Forelimb muscle (tissue), 1 donor: ENCODE measurements at places on chromosomes 2 and 18. TPM values are rescaled to one million over a fixed set of nuclear protein-coding genes. Genes with fewer than 3 reads are reported as not detected.

- DNase-seq: no peak
Observed at GRCh38 chr2:238493880-238494572, 67.3 kb downstream of the ASB1 start.

SCN2A gene
- 0.05 TPM for polyA plus RNA-seq

- DNase-seq: no peak
Observed at GRCh38 chr2:45769854-45770576, 118.5 kb downstream of the PRKCE start.

INHBB gene
- 0.89 TPM for polyA plus RNA-seq

LAMA1 gene
- polyA plus RNA-seq: 1.8 TPM

- no peak for DNase-seq
Observed at GRCh38 chr2:160096409-160096808, 34.0 kb upstream of the PLA2R1 start.

FZD7 gene
- 24.4 TPM for polyA plus RNA-seq

FANCL gene
- 23.8 TPM for polyA plus RNA-seq

- DNase-seq: no peak
Observed at GRCh38 chr18:59353079-59353680, 5.9 kb downstream of the LMAN1 start.

CFAP65 gene
- not detected for polyA plus RNA-seq

TSPYL6 gene
- polyA plus RNA-seq: 0.10 TPM

- no peak for DNase-seq
Observed at GRCh38 chr18:5756823-5757222, 138.5 kb downstream of the TMEM200C start.

GRCh38 chr18:55250768-55251173, 291.5 kb upstream of the CCDC68 start:
- no peak for DNase-seq

- no peak for DNase-seq
Observed at GRCh38 chr18:80108121-80108536, 933 bp upstream of the ADNP2 start.

DNA sequence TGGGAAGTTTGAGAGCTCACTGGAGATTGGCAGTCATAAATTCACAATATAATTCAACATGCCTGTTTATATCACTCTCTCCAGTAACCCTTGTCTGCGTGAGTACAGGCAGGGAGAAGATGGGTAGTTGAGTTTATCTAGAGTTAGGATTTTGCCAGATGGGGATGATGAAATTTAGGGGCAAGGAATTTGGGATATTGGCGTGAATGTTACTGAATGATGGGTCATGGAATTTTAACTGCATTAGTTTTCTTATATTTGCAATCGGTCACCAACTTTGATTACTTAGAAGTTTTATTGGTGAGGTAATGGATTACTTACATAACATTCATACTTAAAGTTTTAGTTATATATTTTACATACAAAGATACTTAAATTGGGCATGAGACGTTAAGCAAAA, 35.1 kb downstream of the SANBR start:
- no peak for DNase-seq

BMPR2 gene
- polyA plus RNA-seq: 30.6 TPM

DNA sequence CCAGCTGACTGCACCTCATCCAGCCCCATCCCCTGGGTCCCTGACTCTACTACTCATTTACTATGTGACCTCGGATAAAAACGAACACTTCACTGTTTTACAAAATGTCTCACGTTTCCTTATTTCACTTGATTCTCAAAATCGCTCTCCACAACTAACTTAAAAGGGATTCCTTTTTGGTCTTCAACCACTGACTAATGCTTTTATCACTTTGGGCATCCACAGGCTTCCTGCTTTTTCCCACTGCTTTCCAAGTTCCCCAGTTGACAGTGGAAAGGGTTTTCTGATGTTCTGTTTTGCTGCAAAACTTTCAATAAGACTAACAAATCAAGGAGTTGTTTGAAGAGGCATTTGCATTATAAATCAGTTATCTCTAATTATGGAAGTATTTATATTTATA, 24.1 kb downstream of the EIF2AK3 start:
- no peak for DNase-seq

DNA sequence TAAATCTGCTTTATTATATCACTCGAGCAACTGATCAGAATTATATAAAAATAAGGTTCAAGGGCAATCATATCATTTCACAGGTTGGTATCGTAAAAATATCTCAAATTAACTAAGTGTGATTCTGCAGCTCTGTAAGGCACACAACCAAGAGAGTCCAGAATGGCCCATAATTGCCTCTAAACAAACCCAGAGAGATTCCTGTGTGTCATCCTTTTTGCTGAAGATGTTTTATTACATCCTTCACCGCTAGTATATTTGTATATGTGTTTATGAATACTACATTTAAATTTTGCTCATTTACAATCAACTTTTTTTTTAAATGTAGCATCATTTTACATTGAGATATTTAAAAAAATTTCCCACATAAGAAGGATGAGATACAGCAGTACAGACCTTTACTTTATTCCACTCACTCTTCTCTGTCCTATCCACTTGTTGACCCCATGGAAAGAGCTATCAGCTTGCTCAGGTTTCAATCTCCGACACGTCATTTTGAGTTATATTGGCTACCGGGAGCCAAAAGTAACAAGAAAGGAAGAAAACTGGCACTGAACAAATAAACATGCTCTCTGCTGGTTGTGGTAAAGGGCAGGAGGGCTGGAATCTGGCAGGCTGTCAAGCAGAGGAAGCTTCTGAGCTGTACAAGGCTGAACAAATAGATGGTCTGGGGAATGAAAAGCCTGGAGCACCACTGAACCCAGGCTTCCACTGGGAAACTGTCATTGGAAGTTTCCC, 23.1 kb downstream of the PLA2R1 start:
- no peak for DNase-seq

LBX2 gene
- polyA plus RNA-seq: 1.2 TPM

DNA sequence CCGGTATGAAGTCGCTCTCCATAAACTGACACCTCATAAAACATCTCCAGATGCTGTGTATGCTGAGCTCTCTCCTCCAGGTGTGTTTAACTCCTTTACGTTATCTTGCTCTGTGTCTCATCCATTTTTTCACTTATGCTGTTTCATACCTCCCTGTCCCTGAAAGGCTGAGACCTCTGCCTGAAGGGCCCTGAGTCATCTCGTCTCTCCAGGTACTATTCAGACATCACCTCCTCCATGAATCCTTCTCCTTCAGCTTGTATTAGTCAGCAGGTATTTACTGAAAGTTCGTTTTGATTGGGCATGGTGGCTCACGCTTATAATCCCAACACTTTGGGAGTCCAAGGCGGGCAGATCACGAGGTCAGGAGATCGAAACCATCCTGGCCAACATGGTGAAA, 244.5 kb upstream of the EPHA4 start:
- no peak for DNase-seq

SIX3 gene
- not detected for polyA plus RNA-seq

TUBB8B gene
- polyA plus RNA-seq: not detected

DNA sequence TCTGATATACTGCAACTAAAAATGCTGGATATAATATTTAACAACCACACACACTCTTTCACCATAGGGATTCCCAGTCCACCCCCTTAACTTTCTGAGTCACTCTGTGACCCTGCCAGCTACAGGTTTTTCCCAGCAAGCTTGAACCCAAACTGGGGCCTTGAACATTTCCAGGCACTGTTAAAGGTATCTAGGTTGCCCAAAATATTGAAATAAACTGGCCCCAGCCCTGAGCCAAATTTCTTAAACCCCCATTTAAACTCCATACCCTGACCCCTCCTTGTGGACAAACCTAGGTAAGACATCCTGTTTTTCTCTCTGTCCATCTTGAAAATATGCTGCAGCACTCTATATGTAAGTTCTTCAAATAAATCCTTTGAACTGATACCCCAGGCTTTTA, 19.7 kb upstream of the DCTN1 start:
- DNase-seq: no peak

DNA sequence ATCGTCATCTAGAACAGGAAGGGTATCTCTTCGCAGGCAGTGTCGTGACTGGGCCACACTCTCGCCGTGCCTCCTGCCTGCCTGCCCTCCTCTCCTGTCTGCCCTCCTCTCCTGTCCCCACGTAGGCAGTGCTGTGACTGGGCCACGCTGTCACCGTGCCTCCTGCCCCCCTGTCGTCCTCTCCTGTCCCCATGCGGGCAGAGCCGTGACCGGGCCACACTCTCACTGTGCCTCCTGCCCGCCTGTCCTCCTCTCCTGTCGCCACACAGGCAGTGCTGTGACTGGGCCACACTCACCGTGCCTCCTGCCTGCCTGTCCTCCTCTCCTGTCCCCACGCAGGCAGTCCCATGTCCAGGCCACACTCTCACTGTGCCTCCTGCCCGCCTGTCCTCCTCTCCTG, 51.4 kb downstream of the ZNF236 start:
- DNase-seq: no peak

- peak; percentile 62 for DNase-seq
Observed at GRCh38 chr2:236731767-236732580, 162.3 kb downstream of the ACKR3 start.

GRCh38 chr18:74613381-74613780, 15.7 kb downstream of the ZNF407 start:
- no peak for DNase-seq

REG3G gene
- polyA plus RNA-seq: not detected

LYPD6B gene
- polyA plus RNA-seq: not detected

GRCh38 chr2:168237741-168238140, 9.7 kb downstream of the STK39 start:
- DNase-seq: no peak

GRCh38 chr2:221264318-221264717, 307.8 kb downstream of the EPHA4 start:
- DNase-seq: no peak

DNA sequence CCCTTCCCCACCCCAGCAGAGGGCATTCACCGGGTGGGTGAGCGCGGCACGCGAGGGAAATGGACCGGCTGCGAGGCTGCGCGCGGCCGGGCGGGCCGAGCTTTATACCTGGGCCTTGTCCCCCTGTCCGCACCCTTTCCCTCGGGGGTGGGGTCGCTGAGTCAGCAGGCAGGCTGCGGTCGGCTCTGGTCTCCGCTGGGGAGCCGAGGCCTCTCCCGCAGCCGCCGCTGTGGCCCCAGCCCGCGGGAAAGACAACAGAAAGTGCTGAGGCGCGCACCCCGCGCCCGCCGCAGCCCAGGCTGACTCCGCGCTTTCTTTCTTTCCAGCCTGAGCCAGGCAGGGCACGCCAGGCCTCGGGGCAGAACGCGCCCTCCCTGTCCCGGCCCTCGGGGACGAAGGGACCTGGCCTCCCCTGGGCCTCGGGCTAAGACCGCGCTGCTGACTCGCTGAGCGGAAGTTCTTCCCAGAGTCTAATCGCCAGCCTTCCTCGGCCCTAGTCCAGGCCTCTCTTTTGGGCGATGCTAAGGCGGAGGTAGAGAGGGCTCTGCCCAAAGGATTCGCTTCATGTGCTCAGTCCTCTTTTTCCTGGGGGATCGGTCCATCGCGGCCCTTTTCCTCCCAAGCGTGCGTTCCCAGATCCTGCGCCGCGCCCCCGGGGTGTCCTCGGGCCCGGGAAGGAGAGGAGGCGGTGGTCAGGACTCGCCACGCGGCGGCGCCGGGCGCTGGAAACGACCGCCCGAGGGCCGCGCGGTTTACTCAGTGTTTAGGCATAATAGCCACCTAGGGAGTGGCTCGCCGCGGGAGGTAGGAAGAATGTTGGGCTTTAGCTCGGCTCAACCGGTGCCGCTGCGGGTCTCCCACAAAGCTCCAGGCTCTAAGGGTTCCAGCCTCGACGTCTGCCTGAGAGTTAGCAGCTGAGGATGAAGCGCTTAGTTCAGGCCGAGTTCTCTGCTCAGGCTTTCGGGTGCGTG, at the start of gene CRYBA2:
CRYBA2 (minus strand) TSS at position 78 of the 971 bp plus-strand sequence. CDS start 246 bp downstream, outside the sequence.
- no peak for DNase-seq

SYT4 gene
- not detected for polyA plus RNA-seq

DNA sequence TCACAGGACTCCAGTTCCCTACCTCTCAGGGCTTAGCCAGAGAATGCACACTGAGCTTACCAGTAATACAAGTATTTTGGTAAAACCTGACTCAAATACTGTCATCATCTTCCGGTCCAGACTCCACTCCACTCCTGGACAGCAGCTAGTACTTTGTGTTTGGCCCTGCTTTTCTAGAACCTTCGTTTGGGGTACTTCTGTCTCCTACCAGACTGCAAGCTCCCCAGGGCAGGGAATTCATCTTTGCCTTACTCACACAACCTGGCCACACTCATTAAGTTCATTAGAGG, 108.9 kb upstream of the CDC42EP3 start:
- DNase-seq: no peak
